ENCODE measurements at places on chromosomes 2 and 18.

DNA sequence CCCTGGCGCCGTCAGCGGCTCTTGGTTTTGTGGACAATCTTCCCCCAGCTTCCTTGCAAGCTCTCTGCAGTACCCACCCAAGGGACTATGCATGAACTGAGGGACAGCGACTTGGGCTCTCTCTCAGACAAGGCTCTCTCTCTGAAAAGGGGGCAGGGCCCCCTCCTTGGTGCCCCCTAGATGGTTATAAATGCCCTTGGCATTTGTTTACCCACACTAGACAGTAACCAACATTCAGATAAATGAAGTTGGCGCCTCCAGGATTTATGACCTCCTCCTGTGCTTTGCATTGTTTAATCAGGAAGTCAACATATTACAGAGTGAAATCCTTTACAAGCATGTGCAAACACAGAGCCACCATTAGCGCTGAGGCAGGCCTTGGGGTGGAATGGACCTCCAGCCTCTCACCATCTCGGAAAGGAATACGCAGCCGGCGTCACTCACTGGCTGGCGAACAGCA is 547.4 kb upstream of the ID2 start:
- DNase-seq: no peak

DNA sequence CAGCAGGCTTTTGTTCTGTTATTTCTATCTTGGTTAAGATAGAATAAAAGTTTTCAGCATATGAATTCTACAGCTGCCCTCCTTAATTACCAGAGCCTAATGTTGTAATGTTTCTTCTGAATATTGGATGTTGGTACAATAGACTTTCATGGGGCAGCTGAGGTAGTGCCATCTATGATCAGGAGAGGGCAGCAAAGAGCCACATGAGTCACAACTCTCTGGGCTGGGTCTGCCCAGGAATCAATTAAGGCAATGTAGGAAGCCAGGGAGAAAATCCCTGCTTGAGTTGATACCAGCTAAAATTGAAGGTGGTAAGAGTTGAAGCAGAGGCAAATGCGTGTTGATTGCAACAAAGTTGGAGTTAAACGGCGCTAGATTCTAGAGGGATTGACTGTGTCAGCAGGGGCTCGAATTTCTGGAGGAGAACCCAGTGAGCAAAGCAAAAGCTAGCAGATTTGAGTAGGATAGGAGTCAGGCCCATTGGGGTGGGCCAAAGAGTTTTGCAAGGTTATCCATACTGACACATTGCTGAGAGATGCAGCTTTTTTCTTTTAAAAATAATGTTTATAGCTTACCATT is 10.6 kb upstream of the MC5R start:
- DNase-seq: peak; percentile 44

GRCh38 chr2:232341739-232342126 is 36.8 kb upstream of the ALPP start:
- DNase-seq: no peak

DNA sequence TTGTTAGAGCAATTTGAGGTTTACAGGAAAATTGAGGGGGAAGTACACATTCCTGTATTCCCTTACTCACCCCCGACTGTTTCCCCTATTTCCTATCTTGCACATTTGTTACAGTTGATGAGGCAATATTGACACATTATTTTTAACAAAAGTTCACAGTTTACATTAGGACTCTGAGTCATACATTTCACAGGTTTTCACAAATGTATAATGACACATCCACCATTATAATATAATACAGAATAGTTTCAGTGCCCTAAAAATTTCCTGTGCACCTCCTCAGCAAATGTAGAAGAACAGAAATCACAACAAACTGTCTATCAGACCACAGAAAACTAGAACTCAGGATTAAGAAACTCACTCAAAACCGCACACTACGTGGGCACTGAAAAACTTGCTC is 160.6 kb upstream of the RMP24 start:
- no peak for DNase-seq

GRCh38 chr2:43519643-43520221 is 76.1 kb downstream of the THADA start:
- no peak for DNase-seq

GRCh38 chr2:3661149-3661660 is 3.2 kb downstream of the ALLC start:
- DNase-seq: no peak
